Fibroblast of skin of back (primary cell): ENCODE measurements at places on chromosomes 6 and 20.
A peak's percentile ranks its signal among the peaks of the same experiment; 100 is the strongest.

- DNase-seq = no peak
Observed at GRCh38 chr6:9606435-9607134, 808.3 kb downstream of the TFAP2A start.

DNA sequence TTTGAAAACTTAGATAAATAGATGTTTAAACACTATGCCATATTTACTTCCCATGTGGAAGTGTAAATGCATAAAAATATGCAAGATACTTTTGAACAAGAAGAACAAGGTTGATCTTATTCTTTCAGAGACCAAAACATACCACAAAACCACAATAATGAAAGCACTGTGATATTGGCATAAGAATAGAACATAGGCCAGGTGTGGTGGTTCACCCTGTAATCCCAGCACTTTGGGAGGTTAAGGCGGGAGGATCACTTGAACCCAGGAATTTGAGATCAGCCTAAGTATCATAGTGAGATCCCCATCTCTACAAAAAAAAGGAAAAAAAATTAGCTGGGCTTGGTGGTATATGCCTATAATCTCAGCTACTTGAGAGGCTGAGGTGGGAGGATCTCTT is 66.5 kb downstream of the KCNS1 start:
- DNase-seq = no peak

GRCh38 chr6:150711584-150712504 is 112.2 kb downstream of the PLEKHG1 start:
- no peak for DNase-seq

GRCh38 chr6:36924131-36924530 is 30.4 kb upstream of the PI16 start:
- DNase-seq = peak; percentile 68

GRCh38 chr6:125791151-125791819 is 525 bp downstream of the NCOA7 start:
- peak; percentile 44 for DNase-seq

- DNase-seq = peak; percentile 87
Observed at GRCh38 chr6:97240222-97240621, 42.8 kb downstream of the MMS22L start.

- DNase-seq = no peak
Observed at GRCh38 chr6:33416386-33417127, 1.4 kb downstream of the CUTA start.

DNA sequence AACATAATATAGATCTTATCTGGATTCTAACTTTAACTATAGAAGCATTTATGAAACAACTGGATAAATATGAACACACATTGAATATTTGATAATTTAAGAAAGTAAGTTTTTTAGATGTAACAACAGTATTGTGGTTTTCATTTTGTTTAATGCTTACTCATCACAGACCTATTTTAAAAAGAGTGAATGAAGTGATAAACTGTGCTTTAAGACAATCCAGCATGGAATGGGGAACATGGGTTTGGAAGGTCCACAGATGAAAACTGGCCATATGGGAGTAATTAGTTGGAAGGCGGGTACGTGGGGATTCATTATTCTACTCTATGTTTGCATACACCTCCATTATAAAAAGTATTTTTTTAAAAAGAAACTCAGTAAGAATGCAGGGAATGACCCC is 21.2 kb downstream of the EPB41L2 start:
- DNase-seq = peak; percentile 37

DNA sequence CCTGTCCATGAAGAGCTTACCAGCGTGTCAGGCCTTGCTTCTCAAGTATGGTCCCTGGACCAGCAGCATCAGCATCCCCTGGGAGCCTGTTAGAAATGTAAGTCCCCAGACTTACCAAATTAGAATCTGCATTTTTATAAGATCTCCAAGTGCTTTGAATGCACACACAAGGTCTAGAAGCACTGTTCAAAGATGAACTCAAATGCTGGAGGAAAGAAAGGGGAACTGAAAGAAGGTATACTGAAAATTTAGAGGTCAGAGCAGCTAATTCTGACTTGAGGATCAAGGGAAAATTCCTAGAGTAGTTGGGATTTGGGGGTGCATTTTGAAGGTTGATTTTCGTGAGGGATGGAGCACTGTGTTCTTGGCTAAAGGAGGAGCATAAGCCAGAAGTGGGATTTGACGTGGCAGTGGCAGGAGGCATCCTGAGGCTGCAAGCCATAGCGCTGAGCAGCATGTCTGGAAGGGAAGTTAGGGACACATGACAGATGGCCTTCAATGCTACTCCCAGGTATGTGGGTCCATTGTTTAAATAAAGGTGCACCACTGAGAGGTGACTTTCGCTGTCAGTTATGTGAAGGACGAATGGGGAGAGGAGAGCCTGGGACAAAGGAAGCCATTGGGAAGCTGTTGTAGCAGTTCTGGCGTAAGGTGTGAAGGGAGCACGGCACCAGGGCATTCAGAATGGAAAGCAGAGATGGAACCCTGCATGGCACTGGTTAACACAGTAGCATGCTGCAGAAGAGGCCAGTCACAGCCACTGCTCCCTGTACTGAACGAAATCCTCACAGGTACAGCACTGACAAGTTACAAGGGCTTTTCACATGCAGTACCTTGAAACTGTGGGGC is 36.2 kb downstream of the ARMC2 start:
- no peak for DNase-seq

DNA sequence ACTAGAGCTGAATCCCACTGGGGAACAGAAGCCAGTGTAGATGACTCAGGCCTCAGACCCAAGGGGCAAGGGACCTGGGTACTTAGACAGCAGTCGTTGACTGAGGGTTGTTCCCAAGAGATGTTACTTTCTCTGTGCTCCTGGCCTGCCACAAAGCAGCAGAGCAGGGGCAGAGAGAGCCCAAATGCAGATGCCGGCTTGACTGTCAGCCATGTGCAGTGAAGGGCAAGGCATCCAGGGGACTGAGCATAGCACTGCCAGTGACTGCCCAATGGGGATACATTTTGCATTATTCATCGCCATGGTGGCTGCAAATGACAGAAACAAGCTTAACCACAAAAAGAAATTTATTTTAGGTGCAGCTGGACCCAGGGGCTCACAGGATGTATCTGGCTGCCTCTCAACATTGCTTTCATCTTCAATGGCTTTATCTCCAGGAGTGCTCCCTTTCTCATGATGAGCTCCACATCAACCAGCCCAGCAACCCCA is 7.6 kb upstream of the TP53RK start:
- DNase-seq = no peak

- DNase-seq = peak; percentile 55
Observed at GRCh38 chr20:3786126-3786484, 435 bp downstream of the CENPB start.

GRCh38 chr20:36120991-36121390 is 33.5 kb upstream of the EPB41L1 start:
- no peak for DNase-seq

DNA sequence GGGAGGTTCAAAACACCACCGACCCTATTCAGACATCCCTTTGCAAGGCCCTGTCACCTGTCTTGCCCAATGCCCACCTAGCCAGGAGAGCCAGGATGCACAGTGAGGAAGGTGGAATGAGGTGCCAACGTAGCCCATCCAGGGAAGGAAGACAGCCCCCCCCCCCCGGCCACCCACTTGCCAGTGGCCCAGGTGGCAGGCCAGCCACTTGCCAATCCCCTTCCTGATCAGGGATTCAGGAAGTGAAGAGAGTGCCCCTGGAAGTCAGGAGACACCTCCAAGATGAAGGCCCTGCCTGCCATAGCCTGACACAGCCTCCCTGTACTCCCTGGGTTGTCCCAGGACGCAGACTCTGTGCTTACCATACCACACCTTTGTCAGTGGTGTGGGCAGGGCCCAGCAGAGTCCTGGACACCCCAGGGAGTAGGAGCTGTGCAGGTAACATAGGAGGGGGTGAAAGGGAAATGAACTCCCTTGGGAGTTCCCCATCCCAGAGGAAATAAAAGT is 54.7 kb downstream of the MRPL14 start:
- no peak for DNase-seq

GRCh38 chr6:53295176-53295575 is 53.6 kb downstream of the ELOVL5 start:
- no peak for DNase-seq

DNA sequence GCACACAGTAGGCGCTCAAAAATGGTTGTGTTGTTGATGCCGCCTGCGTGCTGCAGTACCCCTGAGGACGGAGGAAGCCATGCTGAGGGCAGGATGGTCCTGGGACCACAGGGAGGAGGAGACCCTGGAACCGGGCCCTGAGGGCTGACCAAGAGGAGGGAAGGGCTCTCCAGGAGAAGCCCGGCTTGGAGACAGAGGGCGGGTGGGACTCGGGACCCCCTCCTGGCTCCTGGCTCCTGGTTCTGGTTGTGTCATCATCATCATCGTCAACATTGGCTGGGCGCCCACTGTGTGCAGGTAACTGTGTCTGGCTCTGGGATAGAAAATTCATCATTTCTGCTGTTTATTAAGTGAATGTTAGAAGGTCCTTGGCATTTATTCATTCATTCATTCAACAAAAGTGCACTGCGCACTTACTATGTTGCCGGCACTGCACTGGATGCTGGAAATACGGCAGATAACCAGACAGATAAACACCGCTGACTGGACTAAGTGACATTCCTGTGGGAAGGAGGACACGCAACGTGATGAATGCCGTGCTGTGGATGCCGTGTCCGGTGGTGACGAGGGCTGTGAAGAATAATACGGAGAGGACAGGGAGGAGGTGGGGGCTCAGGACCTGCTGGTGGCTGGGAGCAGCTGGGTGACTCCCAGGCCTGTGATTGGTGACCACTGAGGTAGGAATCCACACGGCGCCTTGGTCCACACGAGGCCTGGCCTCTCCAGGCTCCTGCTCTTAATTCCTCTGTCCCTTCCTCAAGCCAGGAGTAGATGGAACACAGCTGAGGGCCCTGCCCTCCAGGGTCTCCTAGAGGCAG is 35.3 kb downstream of the SPDEF start:
- DNase-seq = no peak

- DNase-seq = no peak
Observed at GRCh38 chr20:1871807-1872458, 23.3 kb upstream of the SIRPA start.

- peak; percentile 50 for DNase-seq
Observed at GRCh38 chr20:63223121-63223825, 7.3 kb upstream of the YTHDF1 start.

DNA sequence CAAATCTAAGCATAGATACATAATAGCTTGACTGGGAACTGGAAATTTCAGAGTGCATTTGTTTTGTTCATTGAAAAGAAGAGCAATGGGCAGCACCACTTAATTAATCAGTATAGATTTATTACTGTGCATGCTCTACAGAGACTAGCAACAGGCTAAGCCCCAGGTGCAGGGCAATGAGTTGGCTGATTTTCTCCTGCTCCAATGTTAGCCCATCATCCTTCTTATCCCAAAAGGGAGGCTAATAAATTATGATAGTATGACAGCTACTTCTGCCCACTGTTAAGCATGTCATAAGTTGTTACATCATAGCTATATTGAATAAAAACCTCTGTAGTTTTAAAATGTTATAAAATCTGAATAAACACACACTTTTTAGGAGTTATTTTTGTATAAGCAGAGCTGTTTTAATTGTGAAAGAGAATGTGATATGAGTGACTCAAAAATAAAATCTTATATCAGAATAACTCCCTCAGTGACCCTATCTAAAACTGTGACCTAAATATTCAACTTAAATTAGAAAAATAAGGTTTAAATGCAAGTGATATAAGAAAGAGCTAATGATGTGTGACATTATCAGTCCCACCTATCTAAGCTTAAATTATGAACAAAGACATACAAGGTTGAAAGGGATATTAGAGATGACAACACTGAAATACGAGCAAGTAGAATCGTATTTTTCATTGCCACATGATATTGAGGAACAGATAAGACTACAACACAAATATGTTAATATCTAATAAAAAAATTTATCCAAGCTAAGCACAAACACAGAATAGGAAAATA is 967.3 kb upstream of the ADGRB3 start:
- no peak for DNase-seq

DNA sequence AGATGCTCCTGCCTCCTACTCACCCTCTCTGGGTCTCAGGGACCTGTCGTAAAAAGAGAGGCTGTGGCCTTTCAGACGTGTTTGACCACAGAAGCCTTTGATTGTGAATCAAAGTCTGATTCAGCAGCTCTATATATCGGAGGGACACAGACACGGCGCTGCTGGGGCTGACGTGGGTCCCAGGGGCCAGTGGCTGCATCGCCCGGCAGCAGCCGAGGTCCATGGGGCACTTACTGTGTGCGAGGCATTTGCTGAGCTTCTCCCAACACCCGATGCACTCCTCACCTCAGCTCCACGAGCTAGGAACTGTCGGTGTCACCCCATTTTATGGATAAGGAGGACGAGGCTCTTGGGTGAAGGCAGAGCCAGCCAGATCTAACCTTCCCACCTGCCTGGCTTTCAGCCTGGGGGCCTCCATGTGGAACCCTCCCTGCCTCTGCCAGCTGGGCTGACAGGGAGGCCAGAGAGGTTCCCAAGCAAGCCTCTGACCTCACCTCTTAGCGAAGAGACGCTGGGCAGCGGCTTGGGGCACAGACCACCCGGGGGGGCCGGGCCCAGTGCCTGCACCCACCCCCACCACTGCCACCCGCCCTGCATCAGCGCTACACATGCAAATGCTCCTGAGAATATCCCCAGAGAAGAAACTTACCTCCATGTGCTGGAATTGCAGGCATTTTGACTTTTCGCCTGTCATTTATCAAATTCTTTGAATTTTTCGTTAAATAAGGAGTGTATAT is 19.9 kb downstream of the PMEPA1 start:
- DNase-seq = no peak
